BE2C (cell line): ENCODE measurements at places on chromosomes 2 and 18.

GRCh38 chr2:239509373-239510143 lies 108.7 kb upstream of the HDAC4 start:
- DNase-seq = no peak

DNA sequence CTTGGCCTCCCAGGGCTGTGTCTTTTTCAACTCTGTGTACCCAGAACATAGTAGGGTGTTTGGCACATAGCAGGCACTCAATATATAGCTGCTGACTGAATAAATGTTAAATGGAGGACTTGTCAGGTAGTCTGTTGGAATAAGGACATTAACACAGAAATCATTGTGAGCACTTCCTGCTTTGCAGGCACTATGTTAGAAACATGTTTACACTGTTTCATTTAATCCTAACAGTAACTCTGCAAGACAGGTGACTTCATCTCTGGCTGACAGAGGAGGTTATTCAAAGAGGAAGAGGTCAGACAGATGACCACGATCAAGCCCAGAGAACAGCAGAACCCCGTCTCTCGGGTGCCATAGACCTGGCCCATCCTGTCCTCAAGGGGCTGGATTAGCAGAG lies 28.0 kb upstream of the PIEZO2 start:
- no peak for DNase-seq

GRCh38 chr2:36351291-36351690 lies 4.3 kb upstream of the CRIM1 start:
- DNase-seq = no peak

- no peak for DNase-seq
Measured at GRCh38 chr2:19299522-19299921, 58.9 kb downstream of the OSR1 start.

DNA sequence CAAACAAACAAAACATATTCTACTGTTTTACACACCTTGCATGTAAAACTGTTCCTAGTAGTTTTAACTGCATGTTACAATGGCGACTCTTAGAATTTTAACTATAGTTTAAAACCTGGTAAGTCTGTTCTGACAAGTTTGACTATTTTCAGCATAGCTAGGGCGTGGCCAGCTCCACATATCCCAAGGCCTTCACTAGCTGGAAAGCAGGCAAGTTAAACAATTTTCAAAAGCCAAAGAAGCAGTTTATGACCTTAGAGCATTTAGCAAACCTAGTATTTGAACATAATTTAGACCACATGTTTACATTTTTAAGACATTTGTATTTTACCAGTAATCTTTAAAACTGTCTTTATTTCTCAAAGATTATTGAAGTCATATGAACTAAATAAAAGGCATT lies 402.8 kb upstream of the SYT4 start:
- DNase-seq = no peak

GRCh38 chr2:233223059-233223894 lies 28.2 kb upstream of the ATG16L1 start:
- DNase-seq = no peak

DNA sequence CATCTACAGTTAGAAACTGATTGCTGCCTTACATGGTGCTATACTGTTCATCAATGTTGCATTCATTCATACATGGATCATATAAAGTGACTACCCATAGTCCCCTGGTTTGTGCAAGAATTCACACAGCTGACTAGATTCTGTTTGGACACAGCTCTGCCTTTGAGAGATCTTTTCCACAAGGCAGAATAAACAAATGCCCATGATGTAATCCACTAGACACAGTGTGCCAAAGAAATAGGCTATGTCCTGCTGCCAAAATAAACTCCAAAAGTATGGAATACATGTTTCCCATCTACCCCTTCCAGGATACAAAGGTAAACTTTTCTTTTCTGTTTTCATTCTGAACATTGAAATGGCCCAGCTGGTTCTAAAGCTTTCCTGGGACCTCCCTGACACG lies 269.4 kb upstream of the CHAC2 start:
- DNase-seq = no peak

- DNase-seq = no peak
Measured at GRCh38 chr18:11388755-11389680, 220.4 kb upstream of the SLC35G4 start.

- DNase-seq = no peak
Measured at GRCh38 chr2:37851428-37851827, 73.7 kb upstream of the RMDN2 start.

DNA sequence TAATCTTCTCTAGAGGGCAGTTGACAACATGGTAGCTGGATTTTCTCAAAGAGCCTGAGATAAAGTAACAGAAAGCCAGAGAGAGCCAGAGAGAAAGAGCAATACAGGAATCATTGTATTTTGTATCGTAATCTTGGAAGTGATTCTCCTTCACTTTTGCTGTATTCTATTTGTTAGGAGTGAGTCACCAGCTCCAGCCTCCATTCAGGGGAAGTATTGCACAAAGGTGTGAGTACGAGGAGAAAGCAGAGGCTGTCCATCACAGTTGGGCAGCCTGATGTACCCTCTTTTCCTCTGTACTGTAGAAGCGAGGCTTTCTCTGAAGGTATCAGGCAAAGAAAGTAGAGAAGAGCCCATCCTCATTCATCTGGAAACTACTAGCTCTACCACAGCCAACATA lies 176.8 kb downstream of the KCNS3 start:
- DNase-seq = no peak

DNA sequence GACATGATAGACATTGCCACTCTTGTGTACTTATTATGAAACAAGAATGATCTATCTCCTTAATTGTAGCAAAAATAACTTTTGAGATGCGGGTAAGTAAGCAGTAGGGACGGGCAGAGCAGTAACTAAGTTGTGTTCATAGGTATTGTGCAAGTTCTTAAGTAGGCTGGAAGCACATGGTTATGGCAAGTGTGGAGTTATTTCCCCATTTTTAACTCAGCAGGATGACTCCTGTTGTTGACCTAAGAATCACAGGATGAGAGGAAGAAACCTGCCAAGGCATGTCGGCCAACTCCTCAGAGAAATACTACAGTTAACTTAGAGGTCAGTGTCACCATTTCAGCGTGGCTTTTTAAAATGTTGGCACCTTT lies 51.1 kb upstream of the FN1 start:
- no peak for DNase-seq

DNA sequence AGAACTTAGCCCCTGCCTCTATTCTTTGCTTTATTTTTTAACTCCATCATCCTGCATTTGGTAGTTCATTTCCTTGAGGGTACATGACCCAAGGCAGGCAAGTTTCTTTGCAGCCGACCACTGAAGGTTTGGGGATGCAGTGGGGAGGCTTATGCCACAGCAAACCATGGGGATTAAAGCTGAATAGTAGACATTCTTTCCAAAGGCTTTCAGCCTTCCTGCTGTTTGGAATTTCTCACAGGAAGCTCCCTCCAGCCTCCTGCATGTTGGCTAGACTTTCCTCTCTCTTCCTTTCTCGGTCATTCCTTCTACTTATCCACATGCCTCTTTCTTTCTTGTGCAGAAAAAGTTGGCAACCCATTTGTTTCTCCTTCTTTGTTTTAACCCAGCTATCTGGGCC lies 77.3 kb downstream of the SOCS6 start:
- DNase-seq = no peak

GRCh38 chr2:108118996-108119395 lies 120.8 kb upstream of the SULT1C3 start:
- no peak for DNase-seq

GRCh38 chr2:207255565-207256470 lies 90.1 kb upstream of the KLF7 start:
- DNase-seq = peak; percentile 68

DNA sequence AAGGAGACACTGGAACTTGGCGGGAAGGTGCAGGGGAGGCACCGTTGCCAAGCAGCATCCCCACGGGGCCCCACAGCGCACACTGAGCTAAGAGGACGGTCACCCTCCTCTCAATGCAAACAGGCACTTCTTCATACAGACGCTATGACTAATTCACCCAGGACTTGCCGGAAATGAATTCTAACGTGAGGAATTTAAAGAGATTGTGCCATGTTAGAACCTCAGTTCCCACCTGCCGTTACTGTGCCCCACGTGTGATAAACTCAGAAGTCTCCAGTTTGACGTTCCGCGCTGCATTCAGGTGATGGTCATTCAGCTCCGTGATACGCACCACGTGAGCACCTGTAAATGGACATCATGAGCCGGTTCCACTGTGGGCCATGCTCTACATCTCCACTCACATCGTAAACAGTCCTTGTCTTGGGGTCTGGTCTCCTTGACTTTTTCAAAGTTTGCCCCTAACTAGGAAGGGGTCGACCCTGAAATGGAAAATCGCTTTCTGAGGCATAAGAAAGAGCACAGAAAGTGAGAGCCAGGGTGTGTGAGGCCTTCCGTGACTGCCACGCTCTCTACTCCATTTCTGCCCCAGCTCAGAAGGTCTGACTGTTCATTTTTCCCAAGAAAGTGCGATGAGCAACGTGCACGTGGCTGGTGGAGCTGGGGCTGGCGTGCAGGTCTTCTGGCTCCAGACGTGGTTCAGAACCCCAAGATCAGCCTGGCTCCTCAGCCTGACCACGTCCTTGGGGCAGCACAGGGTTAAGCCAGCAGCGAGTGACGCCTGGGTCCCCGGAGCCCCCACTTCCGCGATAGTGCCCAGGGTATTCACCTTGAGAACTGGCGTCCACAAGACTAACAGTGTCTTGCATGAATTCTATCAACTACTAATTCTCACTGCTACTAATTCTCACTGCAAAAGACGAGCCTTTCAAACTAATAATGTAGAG lies 35.1 kb downstream of the TMEM18 start:
- DNase-seq = no peak

- no peak for DNase-seq
Measured at GRCh38 chr2:120704696-120705095, 31.0 kb upstream of the GLI2 start.

- DNase-seq = no peak
Measured at GRCh38 chr2:202035089-202035940, 1.7 kb downstream of the FZD7 start.

- no peak for DNase-seq
Measured at GRCh38 chr2:26052740-26053139, 18.9 kb downstream of the RAB10 start.

DNA sequence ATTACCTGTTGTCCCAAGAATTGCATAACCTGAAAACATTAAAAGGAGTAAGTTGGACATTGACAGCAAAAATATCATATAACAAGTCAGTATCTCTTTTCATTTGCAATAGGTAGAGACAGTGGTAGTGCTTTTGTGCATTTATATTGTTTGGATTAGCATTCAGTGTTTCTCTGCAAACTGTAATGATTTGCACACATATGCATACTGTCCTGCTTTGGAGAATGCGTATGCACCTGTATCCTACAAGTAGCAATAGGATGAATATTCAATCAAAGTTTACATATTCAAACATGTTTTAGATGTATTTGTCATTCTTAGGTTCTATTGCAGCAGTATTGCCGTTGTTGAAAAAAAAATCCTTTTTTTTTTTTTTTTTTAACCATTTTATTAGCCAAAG lies 201.9 kb downstream of the ZNF407 start:
- no peak for DNase-seq

DNA sequence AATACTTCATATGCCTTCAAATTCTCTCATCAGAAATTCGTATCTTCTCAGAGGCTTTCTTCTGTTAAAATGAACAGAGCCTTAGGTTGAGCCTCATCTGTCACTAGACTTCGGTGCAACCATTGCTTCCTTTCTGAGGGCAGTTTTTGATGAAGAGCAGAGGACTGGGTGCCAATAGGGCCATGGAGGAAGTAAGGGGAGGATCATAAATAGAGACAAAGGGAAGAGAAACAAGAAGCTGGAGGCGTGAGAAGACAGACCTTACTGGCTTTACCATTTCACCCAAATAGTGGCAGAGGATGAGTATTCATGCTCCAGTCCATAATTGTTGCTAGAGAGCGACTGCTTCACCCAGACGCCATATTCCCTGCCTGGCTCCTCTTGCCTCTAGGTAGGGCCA lies 215.6 kb upstream of the PKDCC start:
- no peak for DNase-seq
